AG08396 (cell line): ENCODE measurements at places on chromosomes 16 and 17.

DNA sequence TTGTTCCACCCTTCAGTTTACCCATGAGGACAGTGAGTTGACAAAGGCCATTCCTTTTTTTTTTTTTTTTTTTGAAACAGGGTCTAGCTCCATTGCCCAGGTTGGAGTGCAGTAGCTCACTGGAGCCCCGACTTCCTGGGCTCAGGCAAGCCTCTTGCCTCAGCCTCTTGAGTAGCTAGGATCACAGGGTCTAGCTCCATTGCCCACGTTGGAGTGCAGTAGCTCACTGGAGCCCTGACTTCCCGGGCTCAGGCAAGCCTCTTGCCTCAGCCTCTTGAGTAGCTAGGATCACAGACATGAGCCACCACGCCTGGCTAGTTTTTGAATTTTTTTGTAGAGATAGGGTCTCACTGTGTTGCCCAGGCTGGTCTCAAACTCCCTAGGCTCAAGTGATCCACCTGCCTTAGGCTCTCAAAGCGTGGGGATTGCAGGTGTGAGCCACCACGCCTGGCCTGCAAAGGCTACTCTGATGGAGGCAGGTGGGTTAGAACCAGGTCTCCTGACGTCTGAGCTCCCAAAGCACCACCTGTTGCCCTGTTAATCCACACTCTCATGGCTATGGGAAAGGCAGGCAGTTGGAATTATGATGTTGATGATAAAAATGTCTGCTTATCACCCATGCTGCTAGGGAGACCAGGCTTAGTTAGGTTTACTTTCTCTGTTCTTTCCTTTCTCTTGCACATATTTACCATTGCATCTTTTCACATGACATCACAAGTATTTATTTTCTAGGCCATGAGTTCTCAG, 65.2 kb downstream of the KSR1 start:
- DNase-seq: no peak

DNA sequence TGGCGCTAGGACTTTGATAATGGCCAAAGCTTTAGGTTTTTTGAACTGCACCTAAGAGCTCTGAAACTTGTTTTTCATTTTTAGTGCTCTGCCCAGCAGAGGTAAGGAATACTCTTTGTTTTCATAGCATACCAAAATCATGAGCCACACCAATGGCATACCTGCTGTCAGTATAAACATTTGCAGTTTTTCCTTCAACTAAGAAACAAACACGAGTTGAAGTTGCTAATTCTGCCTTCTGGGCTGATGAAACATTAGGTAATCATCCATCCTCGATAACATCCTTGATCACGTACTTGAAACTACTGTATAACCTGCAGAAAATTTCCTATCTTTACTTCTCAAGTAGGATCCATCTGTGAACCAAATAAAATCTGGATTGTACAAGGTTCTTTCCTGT, 20.6 kb upstream of the B4GALNT2 start:
- DNase-seq: no peak

- no peak for DNase-seq
Measured at GRCh38 chr17:77456951-77457548, 316.3 kb downstream of the SEC14L1 start.

GRCh38 chr17:48526608-48527546, 3.9 kb downstream of the HOXB1 start:
- DNase-seq: no peak

- DNase-seq: no peak
Measured at GRCh38 chr16:48446534-48446920, 61.3 kb upstream of the SIAH1 start.

DNA sequence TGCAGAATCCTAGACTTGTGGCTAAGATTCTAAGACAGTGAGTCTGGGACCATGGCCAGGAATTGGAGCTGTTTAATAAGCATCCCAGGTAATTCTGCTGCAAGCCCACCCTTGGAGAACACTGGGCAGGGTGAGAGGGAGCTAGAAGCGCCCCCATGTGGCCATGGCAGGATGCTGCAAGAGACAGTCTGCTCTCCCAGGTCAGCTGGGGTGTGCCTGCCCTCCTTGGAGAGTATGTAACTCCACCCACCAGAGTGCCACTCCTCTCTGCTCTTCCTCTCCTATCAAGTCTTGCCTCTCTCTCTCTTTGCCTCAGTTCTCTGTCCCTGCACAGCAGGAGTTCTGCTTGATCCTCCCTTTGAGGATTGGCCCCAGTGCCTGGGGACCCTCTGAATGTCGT, 14.9 kb downstream of the RCVRN start:
- no peak for DNase-seq

DNA sequence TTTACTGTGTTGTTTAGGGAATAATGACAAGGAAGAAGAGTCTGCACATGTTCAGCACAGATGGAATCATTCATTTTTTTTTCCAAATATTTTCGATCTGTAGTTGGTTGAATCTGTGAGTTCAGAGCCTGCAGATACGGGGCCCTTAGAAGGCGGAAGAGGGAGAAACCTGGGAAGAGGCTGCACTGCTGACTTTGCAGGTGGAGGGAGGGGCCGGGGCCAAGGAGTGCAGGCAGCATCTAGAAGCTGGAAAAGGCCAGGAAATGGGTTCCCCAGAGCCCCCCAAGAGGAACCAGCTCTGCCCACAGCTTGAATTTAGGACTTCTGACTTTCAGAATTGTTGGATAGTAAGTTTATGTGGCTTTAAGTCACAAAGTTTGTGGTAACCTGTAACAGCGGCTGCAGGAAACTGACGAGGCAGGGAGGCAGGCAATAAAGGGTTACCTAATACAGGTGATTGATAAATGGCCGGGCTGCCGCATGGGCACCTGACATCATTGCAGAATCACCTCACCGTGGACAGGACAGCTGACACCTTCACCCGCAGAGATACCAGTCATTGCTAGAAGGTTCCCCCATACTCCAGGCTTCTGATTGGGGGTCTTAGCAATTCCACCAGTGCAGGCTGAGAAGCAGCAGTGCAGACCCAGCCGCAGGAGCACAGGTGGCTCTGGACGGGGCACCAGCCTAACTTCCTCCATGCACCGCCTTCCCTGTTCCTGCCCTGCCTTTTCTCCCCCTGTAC, 181.3 kb downstream of the IRF8 start:
- no peak for DNase-seq

GRCh38 chr16:29663016-29663806, at the start of gene SPN:
TSS of gene SPN (plus strand) at chr16:29663247. CDS start at chr16:29663729, 482 bp downstream.
- DNase-seq: no peak

DNA sequence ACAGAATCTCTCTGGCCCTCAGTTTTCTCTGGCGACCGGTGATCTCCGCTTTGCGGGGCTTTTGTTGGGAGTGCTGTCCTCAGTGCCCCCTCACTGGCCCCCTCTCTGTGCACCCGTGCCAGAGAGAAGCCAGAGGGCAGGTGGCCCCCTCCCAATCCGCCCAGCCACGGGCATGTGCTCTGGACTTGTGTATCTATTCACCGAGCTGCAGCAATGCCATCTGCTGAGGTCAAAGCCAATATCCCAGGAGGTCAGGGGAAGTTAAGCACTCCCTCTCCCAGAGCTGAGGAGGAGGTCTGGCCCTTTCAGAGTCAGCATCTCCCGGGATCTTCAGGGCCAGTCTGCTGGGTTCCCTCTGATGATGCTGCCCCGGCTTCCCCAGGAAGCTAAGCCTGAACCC, 5.1 kb downstream of the CACNG5 start:
- DNase-seq: no peak

DNA sequence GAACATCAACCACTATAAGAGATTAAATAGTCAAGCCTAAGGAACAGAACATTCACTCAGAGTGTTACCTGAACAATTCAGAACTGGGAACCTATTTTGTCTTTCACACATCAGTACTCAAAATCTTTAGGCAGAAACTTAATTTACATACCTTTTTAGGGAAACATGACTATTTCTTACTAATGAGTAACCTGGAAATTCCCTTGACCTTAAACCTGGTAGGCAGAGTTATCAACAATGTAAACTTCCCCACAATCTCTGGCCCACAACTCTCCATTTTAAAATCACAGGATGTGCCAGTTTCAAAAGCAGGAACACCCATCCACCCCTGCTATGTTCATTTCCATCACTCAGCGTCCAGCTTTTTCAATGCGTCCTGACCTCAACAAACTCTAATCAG, 132.9 kb upstream of the ANKFN1 start:
- DNase-seq: no peak

DNA sequence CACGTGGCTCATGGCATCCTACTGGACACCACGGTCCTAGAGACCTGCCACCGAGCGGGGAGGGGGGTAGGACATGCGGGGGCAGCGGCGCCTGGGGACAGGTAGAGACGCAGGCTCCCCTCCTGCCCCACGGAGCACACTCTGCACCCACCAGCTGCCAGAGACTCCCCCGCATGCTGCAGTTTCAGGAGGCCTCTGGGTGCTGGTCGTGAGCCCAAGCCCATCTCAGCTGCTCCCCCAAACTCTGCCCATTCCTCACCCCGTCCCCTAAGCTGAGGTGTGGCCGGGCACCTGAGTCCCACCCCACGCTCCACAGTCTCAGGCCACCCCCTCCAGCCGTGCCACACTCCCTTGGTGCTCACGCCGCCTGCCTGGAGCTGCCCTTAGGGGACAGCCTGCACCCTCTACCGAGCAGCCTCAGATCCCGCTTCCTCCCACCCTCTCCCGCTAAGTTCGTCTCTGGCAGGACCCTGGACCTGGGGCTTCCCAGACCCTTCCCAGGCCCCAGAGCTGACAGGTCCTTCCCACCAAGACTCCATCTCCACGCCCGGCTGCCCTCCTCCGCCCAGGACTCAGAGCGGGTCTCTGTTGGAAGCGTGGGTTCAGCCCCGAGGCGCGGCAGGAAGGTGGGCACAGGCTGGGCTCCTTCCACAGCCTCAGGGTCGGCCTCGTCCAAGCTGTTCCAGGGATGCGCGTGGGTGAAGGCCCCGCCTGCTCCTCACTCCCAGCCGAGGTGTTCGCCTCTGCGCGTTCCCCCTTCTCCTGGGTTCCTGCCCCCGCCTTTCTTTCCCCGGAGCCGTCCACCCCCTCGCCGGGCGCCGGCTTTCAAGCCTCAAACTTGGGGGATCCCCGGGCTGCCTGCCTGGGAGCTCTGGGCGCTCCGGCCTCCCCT, 1.3 kb downstream of the RAB40B start:
- DNase-seq: peak; percentile 51

GRCh38 chr16:85316321-85316919, 204.1 kb upstream of the CIBAR2 start:
- DNase-seq: peak; percentile 80

- no peak for DNase-seq
Measured at GRCh38 chr17:35778641-35779196, 16.7 kb downstream of the MMP28 start.
